ENCODE measurements at places on chromosomes 5 and 9.

DNA sequence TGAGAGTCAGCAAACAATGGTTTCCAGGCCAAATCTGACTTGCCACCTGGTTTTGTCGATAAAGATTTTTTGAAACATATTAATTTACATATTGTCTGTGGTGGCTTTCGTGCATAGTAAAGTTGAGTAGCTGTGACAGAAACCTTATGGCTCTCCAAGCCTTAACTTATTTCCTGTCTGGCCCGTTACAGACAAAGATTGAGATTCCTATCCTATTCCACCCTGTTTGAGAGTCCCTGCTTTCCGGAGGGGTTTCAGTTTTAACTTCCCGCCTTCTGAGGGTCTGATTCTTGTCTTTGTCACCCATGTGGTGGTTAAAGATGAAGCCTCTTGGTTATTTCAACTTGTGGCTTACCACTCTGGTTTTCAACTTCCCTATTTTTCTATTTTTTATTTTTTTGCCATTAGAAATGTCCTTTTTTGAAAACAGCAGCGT is 11.4 kb downstream of the OTULIN start:
- DNase-seq, result no peak

DNA sequence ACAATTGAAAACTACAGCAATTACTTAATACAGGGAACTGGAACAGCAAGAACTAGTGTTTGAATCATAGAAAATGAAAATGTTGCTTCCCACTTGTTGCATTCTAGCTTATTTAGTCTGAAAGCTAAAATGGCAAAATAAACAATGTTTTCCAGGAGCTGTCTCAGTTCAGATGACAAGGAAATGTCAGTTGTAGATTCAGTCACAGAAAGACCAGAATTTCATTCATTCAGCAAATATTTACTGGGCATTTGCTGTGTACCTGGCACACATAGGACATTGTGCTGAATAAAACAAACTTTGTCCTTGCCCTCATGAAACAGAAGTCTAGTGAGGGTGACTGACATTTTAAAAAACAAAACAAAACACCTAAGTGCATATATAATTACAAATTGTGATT is 41.5 kb downstream of the GCNT4 start:
- DNase-seq, result no peak

DNA sequence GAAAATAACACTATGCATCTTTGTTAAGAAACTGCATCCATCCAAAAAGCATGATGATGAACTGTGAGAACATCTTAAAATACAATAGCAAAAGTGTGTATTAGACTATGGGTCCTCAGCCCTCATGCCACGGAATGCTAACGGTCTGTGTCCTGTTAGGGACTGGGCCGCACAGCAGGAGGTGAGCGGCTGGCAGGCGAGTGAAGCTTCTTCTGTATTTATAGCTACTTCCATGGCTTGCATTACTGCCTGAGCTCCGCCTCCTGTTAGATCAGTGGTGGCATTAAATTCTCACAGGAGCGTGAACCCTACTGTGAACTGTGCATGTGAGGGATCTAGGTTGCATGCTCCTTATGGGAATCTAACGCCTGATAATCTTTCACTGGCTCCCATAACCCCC is 129.8 kb downstream of the NXNL2 start:
- no peak for DNase-seq

DNA sequence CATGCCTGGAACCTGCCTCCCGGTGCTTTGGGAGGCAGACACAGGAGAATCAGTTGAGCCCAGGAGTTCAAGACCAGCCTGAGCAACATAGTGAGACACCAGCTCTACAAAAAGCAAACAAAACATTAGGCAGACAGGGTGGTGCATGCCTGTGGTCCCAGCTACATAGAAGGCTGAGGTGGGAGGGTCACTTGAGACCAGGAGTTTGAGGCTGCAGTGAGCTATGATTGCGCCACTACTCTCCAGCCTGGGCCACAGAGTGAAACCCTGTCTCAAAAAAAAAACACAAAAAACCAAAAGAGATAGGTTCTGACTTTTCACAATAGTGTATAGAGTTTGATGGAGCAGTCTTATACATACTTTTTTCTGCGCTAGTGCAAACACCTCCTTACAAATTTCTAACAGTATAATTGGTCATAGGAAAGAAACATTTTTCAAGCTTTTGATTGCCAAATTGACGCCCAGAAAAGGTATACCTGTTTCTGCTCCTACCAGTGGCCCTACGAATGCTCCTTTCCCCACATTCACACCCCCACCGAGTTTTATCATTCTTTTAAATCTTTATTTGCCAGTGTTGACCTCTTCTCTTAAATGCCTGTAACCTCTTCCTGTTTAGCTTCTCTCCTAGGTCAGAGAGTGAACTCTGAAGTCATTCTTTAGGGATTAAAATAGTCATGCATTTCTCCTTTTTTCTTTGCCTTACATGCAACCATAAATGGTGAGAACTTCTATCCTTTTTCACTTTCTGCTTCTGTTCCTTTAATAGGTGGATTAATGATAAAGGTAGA is 7.5 kb downstream of the DOCK8 start:
- no peak for DNase-seq

- no peak for DNase-seq
Observed at GRCh38 chr9:33440204-33440603, 7.2 kb downstream of the AQP3 start.

DNA sequence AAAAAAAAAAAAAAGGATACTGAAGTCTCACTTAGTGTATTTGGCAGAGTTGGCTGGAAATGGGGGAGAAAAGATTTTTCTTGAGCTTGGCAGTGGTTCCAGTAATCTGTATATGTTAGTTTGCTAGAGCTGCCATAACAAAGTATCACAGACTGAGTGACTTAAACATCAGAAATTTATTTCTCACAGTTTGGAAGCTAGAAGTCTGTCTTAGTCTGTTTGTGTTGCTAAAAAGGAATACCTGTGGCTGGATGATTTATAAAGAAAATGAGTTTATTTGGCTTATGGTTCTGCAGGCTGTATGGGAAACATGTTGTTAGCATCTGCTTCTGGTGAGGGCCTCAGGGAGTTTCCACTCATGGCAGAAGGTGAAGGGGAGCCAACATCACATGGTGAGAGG is 89.6 kb upstream of the CEP78 start:
- no peak for DNase-seq

DNA sequence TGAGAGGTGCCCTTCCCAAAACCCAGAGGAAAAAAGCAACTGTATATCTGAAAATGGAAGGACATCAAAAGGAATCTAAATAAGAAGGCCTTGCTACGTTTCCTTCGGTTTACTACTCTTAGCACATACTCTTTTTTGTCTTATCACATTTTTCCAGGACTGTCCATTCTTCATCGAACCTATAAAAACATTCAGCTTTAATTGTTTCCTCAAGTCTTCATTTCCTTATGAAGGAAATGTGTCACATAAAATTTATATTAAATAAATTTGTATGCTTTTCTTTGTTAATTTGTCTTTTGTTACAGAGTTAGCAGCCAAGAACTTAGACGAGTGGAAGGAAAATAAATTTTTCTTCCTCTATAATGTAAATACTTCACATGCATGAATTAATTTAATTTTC is 255.0 kb downstream of the BNC2 start:
- DNase-seq, result no peak

GRCh38 chr5:87127956-87128687 is 139.6 kb upstream of the RASA1 start:
- no peak for DNase-seq

- DNase-seq, result no peak
Observed at GRCh38 chr9:120137186-120137840, 442.7 kb downstream of the CDK5RAP2 start.

GRCh38 chr5:95664204-95664786 is 17.7 kb downstream of the RFESD start:
- DNase-seq, result no peak
